ENCODE measurements at places on chromosomes 6 and 20.

- no peak for DNase-seq
These were observed 73.2 kb downstream of the NCR2 start for GRCh38 chr6:41408576-41408975.

DNA sequence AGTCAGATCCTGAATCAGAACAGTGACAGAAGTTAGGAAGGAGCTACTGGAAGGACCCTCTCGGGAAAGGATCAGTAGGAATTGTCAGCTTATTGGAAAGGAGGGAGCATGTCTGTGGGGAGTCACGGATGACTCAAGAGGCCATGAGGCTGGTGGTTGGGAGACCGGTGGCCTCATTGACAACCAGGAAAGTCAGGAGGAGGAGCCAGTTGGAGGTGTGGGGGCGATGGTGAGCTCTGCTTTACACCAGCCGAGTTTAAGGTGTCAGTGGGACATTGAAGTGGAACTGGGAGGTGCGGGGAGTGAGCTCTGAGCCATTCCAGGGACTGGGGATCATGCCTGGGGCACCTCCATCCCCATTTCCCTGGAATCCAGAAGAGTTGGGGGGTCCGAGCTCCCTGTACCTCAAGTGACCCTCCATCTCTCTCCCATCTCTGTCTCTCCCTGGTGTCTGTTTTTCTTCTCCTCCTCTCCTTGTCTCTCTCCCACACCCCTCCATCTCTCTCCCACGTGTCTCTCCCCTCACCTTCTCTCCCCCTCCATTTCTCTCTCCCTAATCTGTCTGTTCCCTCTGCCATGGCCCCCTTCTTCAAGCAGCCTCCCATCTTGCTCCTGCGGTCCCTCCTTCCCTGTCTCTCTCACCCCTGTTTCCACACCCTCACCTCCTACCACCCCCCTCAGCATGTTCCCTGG lies 14.3 kb upstream of the ZBTB9 start:
- no peak for DNase-seq

DNA sequence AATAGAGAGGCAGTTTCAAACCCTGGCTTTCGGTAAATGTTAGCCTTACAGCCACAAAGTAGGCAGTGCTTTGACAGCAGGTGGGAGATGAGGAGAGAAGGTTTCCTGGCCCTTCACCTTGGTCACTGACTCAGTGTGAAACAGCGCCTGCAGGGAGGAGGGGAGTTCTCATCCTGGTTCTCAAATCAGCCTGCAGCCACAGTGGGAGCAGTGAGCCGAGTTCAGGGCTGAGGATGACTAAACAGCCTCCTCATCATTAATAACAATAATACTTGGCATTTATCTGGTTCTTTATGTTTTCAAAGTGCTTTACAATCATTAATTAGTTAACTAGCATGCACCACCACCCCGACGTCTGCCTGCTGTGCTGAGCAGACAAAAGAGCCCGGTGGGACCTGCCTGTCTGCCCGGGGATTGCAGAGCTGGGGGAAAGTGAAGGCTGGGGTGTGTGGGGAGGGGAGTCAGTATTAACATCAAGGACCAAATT lies 59.6 kb downstream of the PRDM1 start:
- DNase-seq = no peak

DNA sequence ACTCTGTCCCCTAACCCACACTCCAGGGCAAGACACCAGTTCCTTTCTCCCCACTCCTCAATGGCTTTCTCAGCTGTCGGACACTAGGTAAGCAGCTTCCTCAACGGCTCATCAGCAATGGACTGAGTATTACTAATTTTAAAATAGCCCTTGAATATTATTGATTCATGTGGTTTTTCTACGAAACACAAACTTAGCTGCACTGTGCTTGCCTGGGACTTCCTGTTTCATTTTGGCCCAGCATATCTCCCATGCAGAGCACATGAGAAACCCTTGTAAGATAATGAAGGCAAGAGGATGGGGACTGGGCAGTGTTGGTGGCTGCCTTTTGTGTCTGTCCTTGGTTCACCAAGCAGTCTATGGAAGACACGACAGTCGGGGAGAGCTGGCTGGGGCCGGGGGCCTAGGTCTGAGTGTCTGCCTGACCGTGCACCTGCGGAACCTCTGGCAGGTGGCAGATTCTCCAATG lies 48.9 kb downstream of the RNASET2 start:
- DNase-seq = no peak

DNA sequence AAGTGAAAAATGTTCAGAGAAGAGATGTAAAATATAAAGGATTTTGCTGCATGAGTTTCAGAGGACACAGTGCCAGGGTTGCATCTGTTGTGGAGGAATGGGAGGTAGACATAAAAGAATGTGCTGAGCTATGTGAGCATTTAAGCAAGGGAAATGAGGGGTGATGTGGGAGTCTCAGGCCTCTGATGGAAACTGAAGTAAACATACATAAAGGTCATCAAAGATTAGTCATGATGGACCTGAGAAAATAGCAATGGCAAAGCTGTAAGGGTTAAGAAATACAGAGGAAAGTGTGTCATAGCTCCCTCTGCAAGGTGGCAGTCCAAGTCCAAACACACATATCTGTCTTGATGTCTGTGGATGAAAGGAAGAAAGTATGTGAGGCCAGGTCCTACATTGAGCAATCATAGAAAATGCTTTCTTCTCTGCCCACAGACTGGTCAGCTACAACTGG lies 306.6 kb upstream of the ECI2 start:
- no peak for DNase-seq

GRCh38 chr20:50246367-50247195 lies 56.0 kb downstream of the CEBPB start:
- DNase-seq = peak; percentile 50

- DNase-seq = peak; percentile 74
These were observed 5.4 kb downstream of the CCND3 start for GRCh38 chr6:41936073-41936837.

DNA sequence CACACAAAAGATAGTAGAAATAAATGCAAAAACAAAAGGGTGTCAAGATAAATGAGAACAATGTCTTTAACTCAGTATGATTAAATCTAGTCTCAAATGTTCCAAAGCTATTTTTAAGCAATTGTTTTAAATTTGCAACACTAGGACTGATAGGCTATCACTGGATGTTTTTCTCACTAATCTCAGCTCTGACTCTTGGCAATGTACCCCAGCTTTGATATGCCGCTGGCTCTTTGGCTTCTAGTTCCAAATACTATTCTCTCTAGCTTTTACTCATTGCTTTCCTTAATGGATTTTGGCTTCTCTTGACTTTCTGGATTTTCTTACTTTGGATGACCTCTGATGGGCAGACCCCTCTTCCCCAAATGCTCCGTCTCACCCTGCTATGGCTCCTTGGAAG lies 116.0 kb upstream of the SLC35B3 start:
- no peak for DNase-seq

DNA sequence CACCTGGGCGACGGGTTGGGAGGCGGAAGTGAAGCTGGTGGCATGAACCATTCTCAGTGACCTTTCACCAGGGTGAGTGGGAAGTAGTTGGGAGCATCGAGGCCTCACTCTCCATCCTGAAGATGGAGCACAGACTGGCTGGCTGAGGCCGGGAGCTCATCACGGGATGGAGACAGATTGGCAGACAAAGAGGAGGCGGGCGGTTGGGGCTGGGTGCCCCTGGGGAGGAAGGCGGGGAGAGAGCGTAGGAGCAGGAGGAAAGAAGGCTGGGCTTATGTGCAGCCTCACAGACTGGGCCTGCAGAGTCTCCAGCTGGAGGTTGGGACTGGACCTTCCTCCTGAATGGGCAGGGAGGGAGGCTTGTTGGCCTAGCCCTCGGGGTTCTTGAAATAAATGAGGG lies 44.2 kb upstream of the SCRT2 start:
- no peak for DNase-seq

GRCh38 chr6:84836366-84836765 lies 72.0 kb upstream of the TBX18 start:
- no peak for DNase-seq
